SK-N-MC (cell line): ENCODE measurements at places on chromosomes 3 and 15.

GRCh38 chr3:187623285-187623814, 46.8 kb downstream of the SST start:
- DNase-seq: no peak

- no peak for DNase-seq
Observed at GRCh38 chr3:16104156-16104555, 70.3 kb upstream of the GALNT15 start.

- DNase-seq: no peak
Observed at GRCh38 chr15:64687688-64688087, 87.7 kb downstream of the RBPMS2 start.

- no peak for DNase-seq
Observed at GRCh38 chr3:194865615-194866014, 179.9 kb downstream of the FAM43A start.

GRCh38 chr3:187041362-187042307, 97.7 kb downstream of the RPL39L start:
- DNase-seq: no peak

- no peak for DNase-seq
Observed at GRCh38 chr3:30319713-30320112, 286.7 kb upstream of the TGFBR2 start.

GRCh38 chr15:101530224-101530958, 40.9 kb upstream of the PCSK6 start:
- no peak for DNase-seq

DNA sequence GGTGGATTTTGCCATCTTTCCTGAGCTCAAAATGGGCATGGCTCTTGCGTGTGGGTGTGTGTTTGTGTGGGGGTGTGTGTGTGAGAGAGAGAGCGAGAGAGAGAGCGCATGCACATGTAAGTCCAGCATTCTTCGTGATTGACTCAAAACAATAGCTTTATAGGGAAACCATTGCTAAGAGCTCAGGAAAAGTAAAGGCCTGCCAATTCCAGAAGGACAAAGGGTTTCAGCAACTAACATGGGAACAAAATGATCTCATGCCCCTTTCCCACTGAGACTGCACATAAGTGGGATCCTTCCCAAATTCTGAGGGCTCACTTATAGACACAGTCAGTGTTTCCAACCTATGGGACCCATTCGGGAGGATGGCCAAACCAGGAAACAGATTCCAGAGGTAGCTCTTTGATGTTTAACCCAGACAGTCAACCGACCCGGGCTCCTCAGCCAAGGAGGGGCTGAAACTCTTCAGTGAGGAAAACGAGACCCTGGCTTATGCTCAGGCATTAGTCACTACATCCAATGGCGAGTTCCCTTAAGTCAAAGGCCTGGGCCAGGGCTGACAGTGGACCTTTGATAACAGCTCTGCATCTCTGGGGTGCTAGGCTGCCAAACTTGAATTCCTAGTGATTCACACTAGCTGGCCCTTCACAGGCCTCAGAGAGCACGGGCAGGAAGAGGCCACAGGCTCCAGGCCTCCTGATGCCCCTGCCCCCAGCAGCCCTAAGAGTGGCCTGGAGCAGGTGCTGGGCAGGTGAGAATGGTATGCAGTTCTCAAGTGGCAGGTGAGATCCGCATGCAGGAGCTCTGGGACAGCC, 305.0 kb upstream of the C2CD4B start:
- no peak for DNase-seq

DNA sequence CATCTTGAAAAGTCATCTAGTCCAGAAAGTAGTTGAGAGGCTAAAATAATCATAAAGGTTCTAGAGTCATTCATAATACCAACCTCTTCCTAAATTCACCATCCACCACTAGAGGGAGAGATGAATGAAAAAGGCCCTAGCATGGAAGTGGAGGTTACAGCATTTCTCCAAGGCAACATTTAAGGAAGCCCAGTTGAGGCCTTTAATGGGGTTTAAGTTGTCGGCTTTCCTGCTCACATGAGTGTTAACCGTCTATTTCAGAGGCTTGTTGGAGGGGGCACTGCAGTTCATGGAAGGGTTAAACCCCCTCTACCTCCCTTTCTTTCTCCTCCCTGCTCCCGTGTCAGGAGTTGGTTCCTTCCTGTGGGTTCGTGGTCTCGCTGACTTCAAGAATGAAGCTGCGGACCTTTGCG, 3.8 kb upstream of the SLCO3A1 start:
- no peak for DNase-seq

DNA sequence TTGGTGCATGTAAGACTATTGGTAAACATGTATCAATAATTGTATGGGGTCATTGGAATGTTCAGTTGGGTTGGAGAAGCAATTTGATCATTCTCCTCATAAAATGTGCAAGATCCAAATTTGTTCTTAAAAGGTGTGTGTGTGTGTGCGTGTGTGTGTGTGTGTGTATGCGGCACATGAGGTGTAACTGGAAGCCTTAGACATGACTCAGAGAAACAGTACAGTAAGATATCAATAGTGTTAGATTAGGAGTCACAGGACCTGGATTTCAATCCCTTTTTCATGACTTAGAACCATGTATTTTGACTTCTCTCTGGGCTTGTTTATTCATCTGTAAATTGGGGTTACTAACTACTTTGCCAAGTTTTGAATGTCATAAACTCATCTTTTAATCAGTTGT, 38.3 kb downstream of the RSRC1 start:
- DNase-seq: no peak

- no peak for DNase-seq
Observed at GRCh38 chr3:95280711-95281352, 1218.0 kb downstream of the NSUN3 start.

- DNase-seq: no peak
Observed at GRCh38 chr3:188294823-188295487, 141.0 kb downstream of the LPP start.

GRCh38 chr3:58326267-58326900, 6.3 kb upstream of the PXK start:
- no peak for DNase-seq

DNA sequence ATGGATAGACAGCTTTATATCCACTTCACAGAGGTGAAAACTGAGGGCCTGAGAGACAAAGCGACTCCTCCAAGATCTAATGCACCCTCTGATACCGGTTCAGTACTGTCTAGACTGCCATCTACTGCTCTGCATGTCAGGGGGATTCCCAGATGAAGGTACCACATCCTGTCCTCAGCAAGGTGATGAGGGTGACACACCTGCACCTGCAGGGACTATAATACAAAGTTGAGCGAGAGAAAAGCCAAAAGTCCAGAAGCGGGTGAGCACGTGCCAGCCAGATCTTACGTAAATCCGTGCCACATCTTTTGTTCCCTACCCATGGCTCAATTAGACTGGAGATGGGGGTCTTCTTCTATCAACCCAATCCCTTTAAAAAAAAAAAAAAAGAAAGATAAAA, 32.4 kb upstream of the HES1 start:
- DNase-seq: no peak

DNA sequence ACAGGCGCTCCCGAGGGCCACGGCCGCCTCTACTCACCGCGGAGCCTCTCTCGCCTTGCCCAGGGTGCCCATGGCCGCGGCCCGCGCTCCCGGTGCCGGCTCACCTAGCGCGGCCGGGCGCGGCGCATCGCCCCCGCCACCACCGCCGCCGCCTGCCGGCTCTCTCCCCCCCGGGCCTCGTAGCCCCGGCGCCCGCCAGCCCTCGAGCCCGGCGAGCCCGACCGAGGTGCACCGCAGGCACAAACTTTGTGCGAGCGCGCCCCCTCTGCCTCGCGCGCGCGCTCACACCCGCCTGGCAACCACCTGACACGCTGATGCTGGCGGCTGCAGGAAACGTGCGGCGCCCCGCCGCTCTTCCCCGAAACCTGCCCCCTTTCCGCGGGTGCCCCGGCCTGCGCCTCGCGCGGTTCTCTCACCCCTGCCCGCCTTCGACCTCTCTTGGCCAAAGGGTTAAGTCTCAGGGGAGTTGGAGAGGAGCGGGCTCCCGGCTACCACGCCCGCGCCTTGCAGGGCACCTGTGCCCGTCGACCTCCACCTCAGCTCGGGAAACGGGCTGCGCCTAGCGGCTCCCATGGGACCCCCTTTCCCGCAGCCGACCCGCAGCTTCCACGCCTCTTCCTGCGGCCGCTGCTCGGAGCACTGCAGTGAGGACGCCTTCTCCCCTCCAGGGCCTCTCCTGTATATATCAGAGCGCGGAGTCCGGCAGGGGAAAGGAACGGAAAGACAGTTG, at the start of gene RASGRP1:
RASGRP1 (minus strand) TSS at position 258 of the 730 bp plus-strand sequence; CDS start at position 72, 186 bp downstream.
- no peak for DNase-seq

DNA sequence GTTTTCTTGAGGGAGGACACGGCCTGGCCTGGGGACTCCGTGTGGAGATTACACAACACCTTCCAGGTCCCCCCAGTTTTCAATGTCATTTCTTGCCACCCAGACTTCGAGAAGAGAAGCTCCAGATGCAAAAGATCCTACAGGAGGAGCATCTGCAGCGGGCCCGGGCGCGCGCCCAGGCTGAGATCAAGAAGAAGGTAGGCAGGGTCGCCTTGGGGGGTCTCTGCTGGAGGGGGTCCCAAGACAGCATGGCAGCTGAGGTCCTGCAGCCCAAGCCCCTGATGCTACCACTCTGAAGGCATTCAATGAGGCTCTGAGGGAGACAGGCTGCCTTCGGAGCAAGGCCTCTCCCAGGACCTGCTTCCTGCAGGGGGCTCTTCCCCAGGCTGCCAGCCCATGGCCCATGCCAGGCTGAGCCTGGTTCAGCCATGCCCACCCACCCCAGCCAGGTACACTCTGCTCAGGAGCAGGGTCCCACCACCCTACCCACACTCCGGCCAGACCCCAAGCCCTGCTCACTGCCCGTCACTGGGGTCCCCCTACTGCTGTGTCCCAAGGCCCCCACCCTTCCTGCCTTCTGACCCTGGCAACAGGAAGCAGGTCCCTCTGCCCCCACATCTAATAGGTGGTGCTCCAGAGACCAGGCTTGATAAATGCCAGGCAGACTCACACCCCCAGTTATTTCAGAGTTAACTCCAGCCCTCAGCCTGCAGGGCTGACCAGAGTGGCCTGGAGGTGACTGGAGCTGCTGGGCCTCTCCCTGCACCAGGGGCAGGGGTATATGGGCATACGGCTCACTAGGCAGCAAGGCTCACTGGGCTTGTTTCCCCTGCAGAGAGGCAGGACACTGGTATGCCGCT, 40.0 kb downstream of the ZXDC start:
- no peak for DNase-seq
